ENCODE measurements at places on chromosomes 16 and 17.
A peak's percentile ranks its signal among the peaks of the same experiment; 100 is the strongest.

DNA sequence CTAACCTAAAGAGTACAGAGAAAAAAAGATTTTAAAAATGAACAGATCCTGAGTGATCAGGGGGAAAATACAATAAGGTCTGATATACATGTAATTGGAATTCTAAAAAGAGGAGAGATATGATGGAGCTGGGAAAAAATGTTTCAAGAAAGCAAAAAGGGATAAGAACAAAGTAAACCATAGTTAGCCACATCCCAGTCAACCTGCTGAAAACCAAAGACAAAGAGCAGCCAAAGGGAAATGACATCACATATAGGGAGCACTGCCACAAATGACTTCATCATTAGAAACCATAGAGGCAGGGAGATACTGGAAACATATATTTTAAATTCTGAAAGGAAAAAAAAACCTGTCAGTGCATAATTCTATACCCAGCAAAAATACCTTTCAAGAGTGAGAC lies 68.8 kb upstream of the AKTIP start:
- no peak for DNase-seq

DNA sequence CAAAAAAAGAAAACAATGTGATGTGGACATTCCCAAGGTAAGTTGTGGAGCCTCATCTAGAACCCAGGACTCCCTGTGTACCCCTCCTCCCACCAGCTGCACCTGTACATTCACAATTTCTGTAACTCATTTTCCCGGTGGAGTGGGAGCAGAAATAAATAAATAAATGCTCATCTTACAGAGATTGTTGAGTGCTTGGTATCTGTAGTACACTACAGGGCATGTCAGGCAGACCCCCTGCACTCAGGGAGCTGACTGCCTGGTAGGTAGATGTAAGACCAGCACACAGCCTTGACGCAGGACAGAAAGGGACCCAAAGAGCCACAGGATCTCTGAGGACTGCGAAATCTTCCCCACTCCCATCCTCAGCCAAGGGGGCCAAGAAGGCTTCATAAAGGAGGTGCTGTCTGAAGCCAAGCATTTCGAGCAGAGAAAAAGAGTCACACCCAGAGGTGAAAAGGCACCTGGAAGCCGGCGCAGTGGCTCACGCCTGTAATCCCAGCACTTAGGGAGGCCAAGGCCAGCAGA lies 6.5 kb downstream of the EIF1 start:
- peak; percentile 11 for DNase-seq

GRCh38 chr17:74430706-74431567 lies 951 bp upstream of the GPRC5C start:
- DNase-seq = peak; percentile 72

DNA sequence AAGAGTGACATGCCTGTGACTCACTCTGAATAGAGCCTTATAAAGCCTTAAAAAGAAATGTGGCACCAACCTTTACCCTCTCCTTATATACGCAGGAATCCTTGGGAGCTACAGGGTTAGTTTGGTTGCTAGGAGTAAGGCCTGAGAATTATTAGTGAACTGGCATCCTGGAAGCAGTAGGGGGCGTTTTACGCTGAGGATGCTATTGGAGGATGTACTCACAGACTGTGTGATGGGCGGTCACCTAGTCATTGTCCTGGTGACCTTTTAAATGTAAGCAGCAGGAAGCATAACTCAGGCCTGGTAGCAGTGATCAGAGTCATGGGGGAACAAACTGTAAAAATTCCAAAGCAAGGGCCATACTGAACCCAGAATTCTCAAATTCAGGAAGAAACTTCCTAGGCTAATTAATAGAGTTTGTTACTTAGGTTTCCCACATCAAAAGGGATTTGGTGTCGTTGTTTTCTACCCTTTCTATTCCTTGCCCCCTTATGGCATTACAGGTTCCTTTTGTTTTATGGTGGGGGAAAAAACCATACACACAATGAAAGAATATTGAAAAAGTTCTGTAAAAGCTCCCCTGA lies 153.8 kb downstream of the SNX11 start:
- no peak for DNase-seq

- no peak for DNase-seq
Measured at GRCh38 chr17:82386255-82386831, 14.8 kb downstream of the UTS2R start.

- DNase-seq = peak; percentile 53
Measured at GRCh38 chr17:67095803-67096202, 51.4 kb downstream of the CACNG1 start.

DNA sequence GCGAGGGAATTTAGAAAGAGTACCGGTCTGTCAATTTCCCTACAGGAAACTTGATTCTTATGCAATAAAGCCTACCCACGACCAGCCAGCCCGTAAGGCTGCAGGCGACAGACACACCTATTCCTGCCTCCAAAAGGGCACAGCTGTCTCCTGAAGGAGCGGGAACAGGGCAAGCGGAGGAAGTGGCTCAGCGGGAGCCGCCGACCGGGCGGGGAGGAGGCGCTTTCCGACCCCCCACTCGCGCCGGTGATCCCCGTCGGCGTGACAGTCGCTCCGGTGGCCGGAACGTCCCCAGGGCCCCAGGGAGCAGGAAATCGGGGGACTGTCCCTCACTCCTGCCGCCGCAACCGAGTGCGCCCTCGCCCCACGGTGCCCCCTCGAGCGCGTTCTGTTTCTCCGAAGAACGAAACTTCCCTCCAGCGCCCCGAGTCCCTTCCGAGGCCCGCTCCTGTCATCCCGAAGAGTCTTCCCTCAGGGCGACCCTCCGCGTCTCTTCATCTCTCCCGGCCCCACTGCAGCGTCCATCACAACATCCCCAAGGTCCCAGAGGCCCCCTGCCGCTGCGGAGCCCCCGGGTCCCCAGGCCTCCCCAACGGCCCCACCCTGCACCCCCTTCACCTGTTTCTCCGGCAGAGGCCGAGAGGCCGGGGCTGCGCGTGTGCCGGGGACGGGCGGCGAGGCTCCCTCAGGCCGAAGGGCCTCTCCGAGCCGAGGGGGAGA lies 421 bp downstream of the STAT3 start:
- no peak for DNase-seq

DNA sequence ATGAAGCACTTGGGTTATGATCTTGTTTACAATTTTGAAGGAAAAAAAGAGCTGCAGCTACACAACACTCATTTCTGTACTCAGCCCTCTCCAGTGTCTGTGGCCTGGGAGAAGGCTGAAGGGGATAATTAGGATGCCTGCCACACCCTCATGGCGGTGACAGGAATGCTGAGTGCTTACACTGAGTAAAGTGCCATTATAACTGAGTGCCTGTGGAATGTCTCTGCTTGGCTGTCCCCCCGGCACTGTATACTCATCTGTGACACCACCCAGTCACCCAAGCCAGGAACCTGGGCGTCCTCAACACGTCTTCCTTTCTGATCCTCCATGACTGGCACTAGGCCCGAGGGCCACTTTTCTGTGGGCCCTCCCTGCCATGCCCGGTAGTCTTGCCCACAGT lies 3.5 kb upstream of the MRPL38 start:
- no peak for DNase-seq

DNA sequence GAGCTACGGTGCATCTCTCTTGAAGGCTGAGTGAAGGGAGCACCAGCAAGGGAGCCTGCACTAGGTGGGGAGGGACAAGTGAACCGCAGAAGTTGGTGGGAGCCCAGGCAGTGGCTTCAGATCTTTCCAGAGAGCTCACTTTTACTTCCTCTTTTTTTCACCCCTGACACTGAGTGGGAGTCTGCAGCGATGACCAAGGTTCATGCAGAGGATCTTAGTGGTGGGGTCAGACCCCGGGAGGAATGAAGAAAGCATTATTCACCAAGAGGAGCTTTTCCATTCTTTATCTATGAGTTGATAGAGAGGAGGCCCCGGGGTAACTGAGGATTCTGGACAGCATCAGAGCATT lies 3.0 kb upstream of the CCL2 start:
- no peak for DNase-seq

DNA sequence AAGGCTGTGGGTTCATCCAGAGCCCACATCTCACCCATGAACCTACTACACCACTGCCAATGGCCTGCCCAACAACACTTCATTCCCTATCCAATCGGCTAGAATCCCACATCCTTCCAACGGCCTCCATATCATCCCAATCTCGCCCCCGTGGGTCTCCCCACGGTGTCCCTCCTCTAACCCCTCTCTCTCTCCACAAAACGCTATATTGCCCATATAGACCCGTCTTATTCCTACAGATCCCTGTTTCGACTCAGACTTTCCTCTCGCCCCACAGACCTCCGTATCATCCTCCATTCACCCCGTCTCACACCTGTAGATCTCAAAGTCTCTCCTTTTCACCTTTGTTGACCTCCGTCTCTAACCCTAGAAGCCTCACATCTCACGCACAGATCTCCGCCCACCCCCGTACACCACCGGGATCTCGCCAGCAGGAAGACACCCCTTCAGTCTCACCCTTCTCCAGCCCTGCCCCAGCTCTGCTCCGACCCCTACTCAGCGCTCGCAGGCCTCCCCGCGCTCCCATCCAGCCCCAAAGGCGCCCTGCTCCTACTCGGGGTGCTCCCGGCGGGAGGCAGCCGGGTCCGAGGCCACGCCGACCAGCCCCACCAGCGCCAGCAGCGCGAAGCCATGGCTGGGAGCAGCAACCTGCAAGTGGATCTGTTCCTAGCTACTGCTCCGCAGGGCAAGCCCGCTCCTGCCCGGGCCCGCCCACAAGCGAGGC lies at the start of gene FDXR:
FDXR (minus strand) TSS at position 682 of the 724 bp plus-strand sequence; CDS start at position 632, 50 bp downstream.
- DNase-seq = no peak

GRCh38 chr16:53053967-53054669 lies 673 bp upstream of the CHD9 start:
- DNase-seq = peak; percentile 24

GRCh38 chr16:52399116-52399515 lies 147.8 kb downstream of the TOX3 start:
- DNase-seq = no peak

DNA sequence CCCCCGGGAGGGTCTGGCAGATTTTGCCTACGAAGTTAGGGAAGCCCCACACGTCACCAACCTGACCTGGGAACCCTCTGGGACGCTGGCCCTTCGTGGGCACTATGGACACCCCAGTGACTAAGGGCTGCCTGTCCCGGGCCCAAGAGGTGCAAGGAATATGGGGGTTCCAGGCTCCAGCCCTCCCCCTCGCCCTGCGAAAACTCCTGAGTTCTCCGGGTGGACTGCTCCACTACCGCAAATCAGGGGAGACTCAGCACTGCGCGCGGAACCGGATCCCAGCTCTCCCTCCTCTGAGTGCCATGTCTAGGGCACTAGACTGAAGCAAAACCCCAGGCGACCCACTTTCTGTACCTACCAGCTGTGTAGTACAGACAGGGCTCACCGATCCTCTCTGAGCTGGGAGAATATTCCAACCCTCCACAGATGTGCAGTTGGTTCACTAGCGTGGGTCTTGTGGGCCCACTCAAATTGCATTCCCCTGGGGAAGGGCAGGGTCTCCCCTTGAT lies at the start of gene ARL5C:
ARL5C (minus strand) TSS at position 321 of the 509 bp plus-strand sequence. CDS start 401 bp downstream, outside the sequence.
- DNase-seq = no peak

GRCh38 chr16:19112099-19112407 lies 1.7 kb upstream of the ITPRIPL2 start:
- DNase-seq = no peak

DNA sequence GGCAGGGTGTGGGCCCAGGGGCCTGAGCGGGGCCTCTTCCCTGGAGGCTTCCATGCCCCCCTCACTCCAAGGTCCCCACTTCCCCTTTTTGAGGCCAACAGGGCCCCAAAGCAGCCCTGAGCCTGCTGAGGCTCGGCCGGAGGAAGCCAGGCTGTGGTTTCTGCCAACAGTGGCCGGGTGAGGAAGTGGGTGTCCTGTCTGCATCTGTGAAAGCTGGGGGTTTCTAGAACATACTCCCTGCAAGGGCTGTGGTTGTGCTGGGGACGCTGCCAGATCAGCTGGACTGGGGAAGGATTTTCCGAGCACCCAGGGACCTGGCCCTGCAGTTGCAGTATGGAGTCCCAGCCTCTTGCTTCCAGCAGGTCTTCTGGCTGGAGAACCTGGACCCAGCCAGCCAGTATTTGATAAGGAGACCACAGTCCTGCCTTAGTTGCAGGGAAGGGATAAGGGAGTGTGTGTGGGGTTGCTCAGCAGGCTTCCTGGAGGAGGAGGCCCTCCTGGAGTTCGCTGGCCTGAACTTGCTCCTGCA lies 15.7 kb downstream of the ADCY7 start:
- peak; percentile 11 for DNase-seq

DNA sequence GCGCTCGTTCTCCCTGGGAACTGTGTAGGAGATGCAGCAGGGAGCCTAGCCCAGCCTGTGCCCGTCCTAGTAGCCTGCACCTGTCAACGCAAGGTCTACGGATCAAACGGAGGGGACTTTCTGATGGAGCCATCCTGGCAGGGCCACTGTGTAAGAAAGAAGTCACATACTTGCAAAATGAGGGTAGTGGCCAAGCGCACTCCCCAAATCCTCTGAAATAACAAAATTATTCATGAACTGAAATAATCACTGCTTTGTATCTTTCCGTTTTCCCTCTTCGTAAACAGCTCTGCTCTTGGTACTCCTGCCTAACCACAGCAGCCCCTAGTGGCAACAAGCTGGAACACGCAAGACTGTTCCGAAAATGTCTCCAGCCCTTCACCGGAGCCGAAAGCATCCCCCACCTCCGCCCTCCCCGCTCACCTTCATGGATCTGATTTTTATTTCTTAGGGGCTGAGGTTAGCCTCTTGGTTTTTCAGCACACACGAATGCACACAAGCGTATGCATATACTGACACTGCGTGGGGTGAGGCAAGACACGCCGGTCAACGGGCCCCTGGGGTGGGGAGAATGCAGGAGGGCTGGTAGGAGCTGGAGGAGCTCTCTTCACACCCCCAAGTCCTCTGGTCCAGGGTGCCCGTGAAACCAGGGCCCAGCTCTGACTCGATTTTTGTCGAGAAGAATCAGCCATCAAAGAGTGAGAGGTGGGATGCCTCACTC lies 100.8 kb downstream of the ABCC12 start:
- DNase-seq = peak; percentile 61

DNA sequence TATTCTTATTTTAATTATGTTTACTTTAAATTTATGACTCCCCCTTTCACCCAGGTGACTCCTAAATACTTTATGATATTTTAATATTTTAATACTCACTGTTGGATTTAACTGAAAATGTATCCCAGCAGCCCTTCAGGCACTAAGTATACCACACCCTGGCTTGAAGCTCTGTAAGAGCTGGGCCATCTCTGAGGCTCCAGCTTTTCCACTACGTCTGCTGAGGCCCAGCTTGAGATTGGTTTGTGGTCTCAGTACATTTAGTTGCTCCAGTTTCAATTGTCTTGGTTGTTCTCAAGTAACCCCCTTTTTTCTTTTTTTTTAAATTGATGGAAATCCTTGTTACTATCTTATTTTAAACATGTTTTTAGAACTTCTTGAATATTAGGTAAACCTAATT lies 27.0 kb upstream of the CAPNS2 start:
- no peak for DNase-seq

DNA sequence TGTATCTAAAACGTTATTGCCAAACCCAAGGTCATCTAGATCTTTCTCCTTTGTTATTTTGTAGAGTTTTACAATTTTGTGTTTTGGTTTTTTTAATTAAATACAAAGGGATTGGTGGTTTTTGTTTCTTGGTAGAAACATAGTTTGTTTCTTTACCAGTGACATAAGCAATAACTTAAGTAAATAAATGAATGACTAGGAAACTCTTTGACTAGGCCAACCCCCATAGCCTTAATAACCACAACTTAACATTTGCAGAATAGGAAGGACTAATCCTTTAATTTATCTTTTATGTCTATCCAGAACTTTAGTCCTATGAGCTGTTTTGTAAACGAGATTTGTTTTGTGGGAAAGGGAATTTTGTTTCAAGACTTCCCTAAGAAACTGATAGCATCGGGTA lies 162.5 kb downstream of the PRKCA start:
- no peak for DNase-seq

- DNase-seq = peak; percentile 14
Measured at GRCh38 chr17:21167303-21167702, 40.5 kb downstream of the DHRS7B start.

- no peak for DNase-seq
Measured at GRCh38 chr17:81126281-81127132, 38.8 kb upstream of the PVALEF start.

- no peak for DNase-seq
Measured at GRCh38 chr16:35750157-35750689, 2290.8 kb downstream of the TP53TG3F start.

Measured in fibroblast of skin of right biceps (primary cell).